ENCODE measurements at places on chromosomes 11 and 22.
A peak's percentile ranks its signal among the peaks of the same experiment; 100 is the strongest.

- no peak for DNase-seq
These were observed 12.3 kb upstream of the SCUBE2 start for GRCh38 chr11:9103542-9104276.

DNA sequence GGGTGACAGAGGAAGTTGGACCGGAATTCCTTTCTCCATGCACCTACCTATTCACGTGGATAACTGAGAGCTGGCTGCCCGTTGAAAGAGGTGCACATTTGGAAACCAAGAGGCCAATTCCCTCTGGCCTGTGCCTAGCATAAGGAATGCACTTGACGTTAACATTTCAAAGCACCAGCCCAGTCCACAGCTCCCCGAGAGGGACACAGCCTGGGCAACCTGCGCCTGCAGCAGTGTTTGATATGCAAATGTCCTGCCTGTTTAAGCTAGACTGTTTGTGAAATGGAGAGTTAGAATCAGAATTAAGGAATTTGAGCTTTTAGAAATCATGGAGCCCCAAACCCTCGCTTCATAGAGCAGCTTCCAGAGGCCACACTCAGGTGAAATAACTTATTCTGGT, 126.1 kb downstream of the DSCAML1 start:
- DNase-seq = no peak

DNA sequence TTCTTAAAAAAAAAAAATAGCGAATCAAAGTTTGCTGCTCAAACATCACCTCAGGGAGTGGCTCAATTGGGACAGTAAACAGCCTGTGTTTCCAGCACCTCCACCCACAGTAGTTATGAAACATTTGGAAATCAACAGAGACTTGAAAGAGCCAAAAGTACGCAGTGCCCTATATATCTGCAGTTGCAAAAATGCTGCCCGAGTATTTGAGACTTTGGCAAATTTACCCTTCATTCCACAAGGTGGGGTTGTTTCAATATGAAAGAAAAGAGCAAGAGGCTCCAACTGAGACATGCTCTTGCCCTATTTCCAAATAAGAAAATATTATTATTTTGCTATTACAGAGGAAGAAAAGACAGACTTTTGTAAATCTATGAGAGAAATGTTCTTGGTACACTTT, 851.1 kb upstream of the RAG2 start:
- DNase-seq = peak; percentile 66

DNA sequence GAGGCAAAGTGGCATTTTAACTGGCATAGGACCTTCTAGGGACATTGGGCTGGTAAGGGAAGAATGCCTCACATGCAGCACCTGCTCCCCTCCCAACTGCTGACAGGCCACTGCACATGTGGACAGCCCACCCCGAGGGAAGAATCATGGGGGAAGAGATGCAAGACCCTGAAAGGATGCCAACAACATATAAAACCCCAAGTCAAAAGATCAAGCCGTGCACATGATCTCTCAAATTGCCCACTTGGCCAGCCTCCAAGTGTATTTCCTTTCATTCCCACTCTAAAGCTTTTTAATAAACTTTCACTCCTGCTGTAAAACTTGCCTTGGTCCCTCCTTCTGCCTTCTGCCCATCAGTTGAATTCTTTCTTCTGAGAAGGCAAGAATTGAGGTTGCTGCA, 947.8 kb upstream of the CCDC90B start:
- no peak for DNase-seq

DNA sequence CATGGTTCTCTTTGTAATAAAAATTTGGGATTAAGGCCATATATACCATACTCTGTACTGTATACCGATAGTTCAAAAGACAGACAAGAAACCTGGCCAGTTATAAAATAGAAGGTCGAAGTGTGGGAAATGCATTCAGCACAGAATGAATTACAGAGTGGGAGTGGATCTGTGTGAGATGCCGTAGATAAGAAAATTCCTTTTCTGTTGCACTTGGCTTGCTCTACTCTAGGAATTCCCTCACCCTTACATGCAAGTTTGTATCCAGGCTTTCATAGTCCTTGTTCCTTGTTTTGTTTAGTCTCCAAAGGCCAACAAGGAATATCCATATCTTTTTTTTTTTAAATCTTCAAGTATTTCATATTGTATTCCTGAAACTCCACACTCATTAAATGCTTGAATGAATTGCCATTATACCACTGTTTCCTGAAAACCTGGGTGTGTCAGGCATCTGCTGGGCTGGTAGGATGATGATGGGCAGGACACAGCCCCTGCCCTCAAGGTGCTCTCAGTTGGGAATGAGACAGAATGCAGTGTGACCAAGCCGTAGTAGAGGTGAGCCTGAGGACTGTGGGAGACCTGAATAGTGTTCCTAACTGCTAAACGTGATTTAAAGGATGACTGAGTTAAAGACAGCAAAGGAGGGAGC, 53.5 kb downstream of the TEAD1 start:
- peak; percentile 32 for DNase-seq

GRCh38 chr11:131691181-131692041, 321.0 kb downstream of the NTM start:
- DNase-seq = peak; percentile 45

DNA sequence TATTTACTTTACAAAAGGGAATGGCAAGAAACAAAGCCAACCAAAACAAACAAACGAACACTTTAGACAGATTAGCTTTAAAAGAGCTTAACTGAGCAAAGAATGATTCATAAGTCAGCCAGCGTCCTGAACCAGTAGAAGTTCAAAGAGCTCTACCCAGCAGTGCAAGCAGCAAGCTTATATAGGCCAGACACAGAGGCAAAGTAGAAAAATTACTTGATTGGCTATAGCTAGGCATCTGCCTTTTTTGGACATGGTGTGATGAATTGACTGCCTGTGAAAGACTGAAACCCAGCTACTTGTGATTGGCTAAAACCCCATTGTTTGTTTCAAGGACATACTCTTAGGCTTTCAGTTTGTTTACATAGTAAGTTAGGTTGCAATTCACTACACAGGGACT, 2120.0 kb upstream of the RAG2 start:
- DNase-seq = no peak
